ENCODE measurements at places on chromosomes 6 and 20. TPM values are rescaled to one million over a fixed set of nuclear protein-coding genes. Genes with fewer than 3 reads are reported as not detected.

The SEMG1 gene
- total RNA-seq = not detected

The PEX3 gene
- 23.5 TPM for total RNA-seq

The ERVFRD-1 gene
- not detected for total RNA-seq

The HMGCLL1 gene
- total RNA-seq = 2.1 TPM

The EYA4 gene
- total RNA-seq = 5.2 TPM

The OPRM1 gene
- not detected for total RNA-seq

The NFATC2 gene
- 7.5 TPM for total RNA-seq

The BPIFB2 gene
- not detected for total RNA-seq

The HLA-DMB gene
- total RNA-seq = 55.0 TPM

The SSTR4 gene
- total RNA-seq = not detected

The COL20A1 gene
- 0.13 TPM for total RNA-seq

The SAMD5 gene
- total RNA-seq = 2.4 TPM

The GCNT2 gene
- 8.1 TPM for total RNA-seq

The LRRC1 gene
- 41.7 TPM for total RNA-seq

The SIRPA gene
- total RNA-seq = 34.7 TPM

The HLA-F gene
- total RNA-seq = 33.9 TPM

The PBX2 gene
- 71.2 TPM for total RNA-seq

The BPIFA1 gene
- total RNA-seq = not detected

The SLC25A27 gene
- total RNA-seq = 26.6 TPM

The ETV7 gene
- 1.4 TPM for total RNA-seq

The MUC22 gene
- not detected for total RNA-seq

The COL12A1 gene
- total RNA-seq = 23.7 TPM

The EIF6 gene
- total RNA-seq = 30.3 TPM

The ANGPT4 gene
- 3.2 TPM for total RNA-seq

The B3GAT2 gene
- not detected for total RNA-seq

The ARFGEF3 gene
- total RNA-seq = 6.1 TPM

The TCF15 gene
- not detected for total RNA-seq

The TSPO2 gene
- not detected for total RNA-seq

The COL9A1 gene
- 0.33 TPM for total RNA-seq

The LAMA4 gene
- 30.8 TPM for total RNA-seq

The ADAM33 gene
- 9.3 TPM for total RNA-seq

The SPTLC3 gene
- 71.5 TPM for total RNA-seq

The KIF16B gene
- total RNA-seq = 26.5 TPM

The CRISP3 gene
- total RNA-seq = not detected

The PSORS1C2 gene
- not detected for total RNA-seq

The DEFB128 gene
- total RNA-seq = not detected

The FAM184A gene
- total RNA-seq = 19.5 TPM

The MAP7 gene
- 32.0 TPM for total RNA-seq

The C6orf15 gene
- not detected for total RNA-seq

The CGA gene
- total RNA-seq = not detected

The PHF3 gene
- total RNA-seq = 80.3 TPM

The MAK gene
- not detected for total RNA-seq

The IL17F gene
- total RNA-seq = not detected

The SLC44A4 gene
- 16.2 TPM for total RNA-seq

The TP53INP2 gene
- total RNA-seq = 25.6 TPM

The SLC22A3 gene
- total RNA-seq = 0.67 TPM

The KIFC1 gene
- 0.49 TPM for total RNA-seq
